ENCODE measurements at places on chromosomes 2 and 18.

DNA sequence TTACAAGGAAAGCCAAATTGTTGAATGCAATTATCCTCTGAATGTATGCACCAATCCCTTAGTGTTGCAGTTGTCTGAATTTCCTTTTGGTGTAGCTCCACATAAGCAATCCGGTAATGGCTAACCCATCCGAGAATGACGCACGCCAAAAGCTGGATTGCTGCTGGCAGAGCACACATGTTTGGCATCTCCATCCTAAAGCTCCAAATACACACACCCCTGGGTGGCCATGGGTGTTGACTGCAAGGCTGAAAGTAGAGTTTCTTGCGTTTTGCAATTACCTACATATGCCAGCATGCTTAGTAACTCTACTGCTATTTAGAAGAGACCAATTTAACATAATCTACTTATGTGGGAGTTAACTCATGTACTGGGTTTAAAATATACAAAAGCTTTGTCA is 53.1 kb downstream of the KCTD1 start:
- DNase-seq, result no peak

DNA sequence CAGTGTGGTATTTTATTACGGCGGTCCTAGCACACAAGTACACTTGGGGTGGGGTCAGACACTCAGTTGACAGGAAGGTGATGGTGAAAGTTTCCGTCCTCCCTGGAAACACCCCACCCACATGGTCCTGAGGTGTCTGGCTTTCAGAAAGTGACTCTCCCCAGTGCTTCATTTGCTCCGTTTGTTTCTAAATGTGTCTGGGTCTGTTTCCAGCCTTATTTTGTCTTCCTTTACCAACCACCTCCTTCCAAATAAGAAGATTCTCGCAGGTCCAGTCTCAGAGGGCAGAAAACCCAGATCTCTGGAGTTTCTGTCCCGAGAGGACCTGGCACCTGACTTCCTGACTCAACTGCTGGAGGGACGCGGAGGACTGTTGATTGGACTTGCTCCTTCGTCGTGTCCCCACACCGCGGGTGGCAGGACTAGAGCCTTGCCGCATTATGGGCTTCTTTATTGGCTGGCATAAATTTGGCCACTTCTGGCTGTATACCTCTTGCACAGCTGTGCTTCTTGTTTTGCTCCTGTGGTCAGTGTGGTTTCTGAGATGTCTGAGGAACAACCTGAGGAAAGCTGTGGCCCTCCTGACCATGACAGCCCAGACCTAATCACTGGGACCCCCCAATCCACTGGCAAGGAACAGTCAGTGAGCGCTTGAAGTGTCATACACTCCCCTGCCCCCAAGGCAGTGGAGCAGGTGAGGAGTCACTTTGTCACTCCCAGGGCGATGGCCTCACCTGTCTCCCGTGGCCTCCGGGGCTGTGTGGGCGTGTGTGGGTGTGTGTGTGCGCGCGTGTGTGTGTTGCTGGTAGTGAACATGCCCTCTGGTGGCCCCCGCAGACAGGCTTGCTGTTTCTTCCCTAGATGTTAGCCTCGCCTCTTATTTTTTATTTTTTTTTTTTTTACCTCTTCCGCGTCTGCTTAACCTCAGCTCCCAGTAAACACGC is 45.6 kb downstream of the MEX3C start:
- DNase-seq, result no peak

DNA sequence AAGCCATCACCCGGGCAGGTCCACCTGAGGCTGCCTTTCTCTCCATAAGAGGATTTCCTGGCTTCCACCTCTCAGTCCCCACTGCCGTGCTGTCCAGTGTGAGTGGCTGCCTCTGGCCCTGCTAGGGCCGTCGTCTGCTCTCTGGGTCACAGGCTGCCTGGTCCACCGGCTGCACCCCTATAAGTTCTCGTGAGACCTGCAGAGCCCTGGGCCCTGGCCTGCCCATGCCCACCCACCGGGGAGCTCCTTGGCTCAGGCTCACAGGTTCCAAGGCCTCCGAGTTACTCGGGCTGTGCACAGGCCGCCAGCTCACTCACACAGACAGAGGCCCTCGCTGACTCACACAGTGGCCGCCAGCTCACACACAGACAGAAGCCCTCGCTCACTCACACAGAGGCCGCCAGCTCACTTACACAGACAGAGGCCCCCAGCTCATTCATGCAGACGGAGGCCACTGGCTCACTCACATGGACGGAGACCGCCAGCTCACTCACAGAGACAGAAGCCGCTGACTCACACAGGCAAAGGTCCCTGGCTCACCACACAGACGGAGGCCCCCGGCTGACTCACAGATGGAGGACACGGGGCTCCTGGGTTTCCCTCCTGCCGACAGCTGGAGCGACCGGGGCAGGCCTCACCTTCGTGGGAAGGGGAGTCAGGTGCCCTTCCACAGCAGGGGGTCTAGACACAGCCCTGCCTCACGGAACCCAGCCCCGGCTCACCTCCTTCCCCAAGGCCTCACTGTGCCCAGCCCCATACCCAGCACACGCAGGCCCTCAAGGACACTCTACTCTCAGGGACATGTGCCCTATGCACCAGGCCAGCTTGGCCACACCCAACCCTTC is 334.1 kb upstream of the MYT1L start:
- no peak for DNase-seq

DNA sequence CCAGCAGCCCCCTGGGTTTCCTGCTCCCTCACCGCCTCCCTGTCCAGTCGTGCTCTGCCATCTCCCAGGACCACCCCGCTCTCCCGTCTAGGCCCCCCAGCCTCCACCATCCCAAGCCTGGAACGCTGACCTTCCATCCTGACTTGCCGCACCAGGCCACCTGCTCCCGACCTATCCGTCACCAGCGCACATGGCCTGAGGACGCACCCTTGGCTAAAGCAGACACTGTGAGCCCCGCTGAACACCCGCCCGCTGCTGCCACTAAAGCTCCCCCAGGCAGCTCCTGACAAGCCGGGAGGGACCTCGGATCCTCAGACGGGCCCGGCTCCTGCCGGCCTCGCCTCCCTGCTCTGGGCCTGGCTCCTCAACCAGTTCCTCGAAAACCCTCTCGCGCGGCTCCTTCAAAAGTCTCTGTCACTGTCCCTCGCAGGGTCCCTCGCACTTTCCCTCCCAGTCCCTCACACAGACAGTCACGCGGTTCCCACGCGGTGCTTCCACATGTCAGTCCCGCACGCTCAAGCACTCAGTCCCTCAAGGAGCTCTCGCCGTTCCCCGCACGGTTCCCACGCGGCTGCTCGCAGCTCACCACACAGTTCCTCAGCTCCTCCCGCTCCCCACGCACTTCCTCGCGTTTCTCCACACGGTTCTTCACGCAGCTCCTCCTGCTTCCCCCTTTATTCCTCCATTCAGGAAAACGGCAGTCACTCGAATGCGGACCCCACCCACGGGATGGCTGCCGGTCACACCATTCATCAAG is 42.4 kb downstream of the KIF1A start:
- DNase-seq, result no peak

All from putamen (tissue), 1 donor.